Hair follicle dermal papilla cell (primary cell): ENCODE measurements at places on chromosomes 11 and 22. TPM values are rescaled to one million over a fixed set of nuclear protein-coding genes. Genes with fewer than 3 reads are reported as not detected.

The FAM83F gene
- under 0.01 TPM in 2 replicates for total RNA-seq

The F2 gene
- not detected in 2 replicates for total RNA-seq

The FIBIN gene
- 172 and 178 TPM in 2 replicates for total RNA-seq

The GAL3ST3 gene
- total RNA-seq: 0.16 TPM in 1 of 2 replicates, not detected in the other

The KRTAP5-11 gene
- not detected in 2 replicates for total RNA-seq
